Renal cortex interstitium (tissue), 15 donors: ENCODE measurements at places on chromosomes 16 and 17.

DNA sequence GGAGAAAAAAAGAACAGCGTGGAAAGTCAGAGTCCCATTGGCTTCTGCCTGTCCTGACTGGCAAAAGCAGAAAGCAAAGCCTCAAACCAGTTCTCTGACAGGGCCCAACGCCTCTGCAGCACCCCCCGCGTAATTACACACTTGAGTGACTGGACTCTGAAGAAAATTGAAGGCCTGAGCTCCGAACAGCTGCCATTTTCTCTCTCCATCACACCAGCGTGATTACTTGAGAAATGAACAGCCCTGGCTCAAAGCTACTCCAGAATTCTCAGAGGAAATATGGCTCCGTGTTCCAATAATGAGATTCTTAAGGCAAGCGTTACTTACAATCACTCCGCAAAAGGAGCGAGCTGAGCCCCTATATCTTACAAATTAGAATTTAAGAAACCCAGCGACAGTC, 142.7 kb upstream of the C17orf78 start:
- DNase-seq, result no peak

GRCh38 chr17:51647067-51647466, 386.7 kb downstream of the UTP18 start:
- no peak for DNase-seq

GRCh38 chr16:88839745-88840599, 16.8 kb downstream of the GALNS start:
- DNase-seq, result no peak

- no peak for DNase-seq
Measured at GRCh38 chr16:89761304-89761922, 40.1 kb downstream of the ZNF276 start.

- no peak for DNase-seq
Measured at GRCh38 chr17:69588316-69588715, 173.8 kb downstream of the MAP2K6 start.

DNA sequence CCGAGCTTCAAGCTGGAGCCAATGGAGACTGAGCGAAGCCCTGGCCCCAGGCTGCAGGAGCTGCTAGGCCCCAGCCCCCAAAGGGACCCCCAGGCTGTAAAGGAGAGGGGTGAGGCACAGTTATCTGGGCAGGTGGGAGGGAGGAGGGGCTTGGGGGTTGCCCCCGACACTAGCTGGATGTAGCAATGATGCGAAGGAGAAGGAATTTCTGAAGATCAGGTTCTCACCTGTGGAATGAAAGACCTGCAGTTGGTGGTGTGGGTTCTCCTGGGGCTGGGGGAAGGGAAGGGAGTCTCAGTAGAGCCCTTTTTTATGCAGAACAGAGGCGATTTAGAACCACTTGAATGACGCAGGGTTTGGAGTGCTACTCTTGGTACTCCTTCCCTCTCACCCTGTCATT, 1.8 kb downstream of the ZNF263 start:
- DNase-seq, result no peak

GRCh38 chr17:73841431-73842060, 197.3 kb upstream of the SDK2 start:
- DNase-seq, result no peak

DNA sequence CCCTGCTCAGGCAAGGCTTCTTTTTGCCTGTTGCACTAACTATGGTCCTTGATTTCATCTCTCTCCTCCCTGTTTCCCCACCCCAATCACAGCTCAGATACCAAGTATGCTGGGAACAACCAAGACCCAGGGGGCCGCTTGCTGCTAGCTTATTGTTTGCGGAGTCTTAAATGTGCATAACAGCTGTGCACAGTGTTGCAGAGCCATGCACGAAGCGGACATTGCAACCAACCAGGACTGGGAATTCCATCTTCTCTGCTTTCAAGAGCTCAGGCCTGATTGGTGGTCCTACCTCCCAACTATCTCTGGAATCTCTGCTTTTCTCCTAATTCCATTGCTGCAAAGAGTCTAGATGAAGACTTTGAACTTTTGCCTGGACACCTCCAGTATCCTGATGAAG, 281.3 kb upstream of the TNRC6C start:
- peak; percentile 40 for DNase-seq

GRCh38 chr17:8371786-8372185, 4.7 kb downstream of the KRABD2 start:
- no peak for DNase-seq

DNA sequence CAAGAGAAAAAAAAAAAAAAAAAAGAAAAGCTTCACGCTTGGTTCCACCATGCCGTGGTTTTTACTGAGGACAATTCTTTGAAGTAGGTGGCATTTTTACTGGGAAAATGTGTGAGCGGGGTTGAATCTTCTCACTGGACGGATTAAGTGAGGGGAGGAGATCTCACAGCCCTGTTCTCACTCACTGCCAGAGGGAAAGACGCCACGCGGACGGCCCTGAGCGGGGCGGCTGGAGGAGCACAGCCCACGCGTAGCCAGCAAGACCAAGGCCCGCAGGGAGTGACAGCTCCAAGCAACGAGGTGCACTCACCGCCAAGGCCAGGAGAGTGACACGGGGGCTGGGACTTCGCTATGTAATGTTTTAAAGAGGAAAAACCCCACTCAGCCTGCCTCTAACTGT, 43.1 kb downstream of the MRM3 start:
- DNase-seq, result no peak

GRCh38 chr16:59124056-59124455, 389.9 kb upstream of the GOT2 start:
- DNase-seq, result no peak

DNA sequence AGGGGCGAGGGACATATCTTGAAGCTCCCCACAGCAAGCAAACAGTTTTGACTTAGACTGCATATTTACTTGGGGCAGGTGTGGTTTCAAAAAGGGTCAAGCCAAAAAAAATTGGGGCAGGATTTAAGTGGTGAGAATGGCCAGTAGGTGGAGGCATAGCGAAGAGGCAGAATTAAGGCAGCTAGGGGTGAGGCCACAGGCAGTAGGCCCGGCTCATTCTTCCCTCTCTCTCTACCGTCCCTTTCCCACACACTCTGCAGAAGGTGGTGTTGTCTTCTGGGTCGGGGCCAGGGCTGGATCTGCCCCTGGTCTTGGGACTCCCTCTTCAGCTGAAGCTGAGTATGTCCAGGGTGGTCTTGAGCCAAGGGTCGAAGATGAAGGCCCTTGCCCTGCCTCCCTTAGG, 2.6 kb downstream of the SHBG start:
- no peak for DNase-seq

- no peak for DNase-seq
Measured at GRCh38 chr17:80693511-80693910, 148.9 kb downstream of the RPTOR start.

GRCh38 chr17:47204722-47205418, 4.3 kb upstream of the MYL4 start:
- peak; percentile 16 for DNase-seq

DNA sequence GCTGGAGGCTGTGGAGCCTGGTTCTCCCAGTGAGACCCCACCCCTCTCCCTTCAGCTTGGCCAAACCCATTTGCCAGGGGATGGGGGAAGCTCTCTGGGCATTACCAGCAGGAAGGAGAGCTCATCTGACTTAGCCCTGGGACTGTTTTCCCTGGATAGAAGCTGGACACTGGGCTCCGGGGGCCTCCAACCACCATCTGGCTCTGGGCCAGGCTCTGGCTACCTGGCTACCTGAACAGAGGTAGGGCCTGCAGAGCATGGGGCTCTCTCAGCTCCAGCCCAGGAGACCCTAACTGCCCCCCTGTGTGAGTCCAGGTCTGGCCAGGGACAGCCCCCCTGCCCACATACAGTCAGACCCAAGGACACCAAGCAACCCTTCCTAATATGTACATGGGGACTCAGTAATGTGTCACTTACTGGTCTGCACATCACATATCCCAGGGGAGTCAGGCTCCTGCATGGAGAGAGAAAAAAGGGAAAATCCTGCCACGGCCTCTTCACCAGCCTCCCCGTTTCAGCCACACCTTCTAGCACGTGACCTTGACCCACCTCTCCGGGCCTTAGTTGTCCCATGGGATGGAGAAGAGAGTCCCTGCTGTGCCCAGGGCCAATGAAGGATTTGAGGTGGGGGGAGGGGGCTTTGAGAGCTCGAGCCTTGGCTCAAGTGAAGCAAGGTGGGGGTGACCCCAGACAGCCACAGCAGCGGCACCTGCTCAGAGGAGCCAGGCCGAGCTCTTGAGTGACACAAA, 13.8 kb downstream of the CNGB1 start:
- no peak for DNase-seq

GRCh38 chr16:4306470-4307214, 9.2 kb upstream of the GLIS2 start:
- no peak for DNase-seq

- DNase-seq, result no peak
Measured at GRCh38 chr17:37450112-37450511, 39.6 kb upstream of the DUSP14 start.

- no peak for DNase-seq
Measured at GRCh38 chr17:40697297-40697696, 6.3 kb downstream of the KRT24 start.

GRCh38 chr16:85055493-85056210, 28.1 kb downstream of the KIAA0513 start:
- DNase-seq, result no peak

GRCh38 chr17:79844869-79845600, 5.8 kb upstream of the CBX4 start:
- no peak for DNase-seq

DNA sequence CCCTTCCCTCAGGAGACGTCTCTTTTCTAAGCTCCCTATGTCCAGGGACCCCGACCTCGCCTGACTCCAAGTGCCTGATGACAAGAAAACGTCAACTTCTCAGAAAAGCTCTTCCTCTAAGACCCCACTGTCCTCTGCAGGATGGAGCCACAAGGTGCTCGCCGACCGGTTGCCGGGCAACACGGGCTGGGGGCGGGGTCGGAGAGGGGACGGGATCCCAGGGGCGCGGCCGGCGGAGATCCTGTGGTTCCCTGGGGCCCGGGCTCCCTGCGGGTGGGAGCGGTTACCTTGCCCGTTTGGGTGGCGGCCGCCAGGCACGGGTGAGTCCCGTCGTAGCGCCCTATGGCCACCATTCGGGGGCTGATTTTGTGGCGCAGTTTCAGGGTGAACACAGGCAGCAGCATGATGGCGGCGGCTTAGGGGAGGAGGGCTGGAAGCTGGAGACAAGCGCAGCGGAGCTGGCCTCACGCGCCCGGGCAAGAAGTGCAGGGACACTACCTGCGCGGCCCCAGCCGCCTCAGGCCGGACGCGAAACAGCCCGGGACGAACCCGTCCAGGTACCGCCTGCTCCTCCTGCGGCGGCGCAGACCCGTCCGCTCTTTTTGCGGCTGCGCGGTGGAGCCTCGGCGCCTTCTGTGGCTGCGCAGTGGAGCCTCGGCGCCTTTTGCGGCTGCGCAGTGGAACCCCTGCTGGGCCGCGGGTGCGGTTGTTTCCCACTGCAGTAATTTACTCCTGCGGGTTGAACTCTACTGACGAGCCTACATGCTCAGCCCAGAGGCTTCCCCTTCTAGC, at the start of gene BBS2:
Gene BBS2, minus strand, starts transcription at position 566 of the 792 bp plus-strand sequence. Its CDS starts 162 bp downstream, at position 404.
- DNase-seq, result peak; percentile 74

- DNase-seq, result no peak
Measured at GRCh38 chr16:75854152-75854551, 127.9 kb upstream of the CPHXL start.

DNA sequence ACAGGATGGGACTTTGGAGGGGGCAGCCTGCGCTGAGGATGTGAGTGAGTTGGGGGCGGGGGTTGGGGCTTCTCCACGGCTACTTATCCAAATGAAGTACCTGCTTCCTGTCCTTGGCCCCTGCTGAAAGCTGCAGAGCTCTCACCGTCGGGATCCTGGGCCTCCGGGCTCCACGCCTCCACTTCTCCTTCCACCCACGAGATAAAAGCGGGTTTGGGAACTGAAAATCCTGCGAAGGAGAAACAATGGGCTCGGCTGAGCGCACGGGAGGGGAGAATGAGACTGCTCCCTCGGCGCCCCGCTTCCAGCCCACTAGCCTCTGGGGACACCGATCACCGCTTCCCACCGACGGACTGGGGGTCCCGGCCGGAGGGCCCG, 486 bp downstream of the ZNF785 start:
- DNase-seq, result no peak

- no peak for DNase-seq
Measured at GRCh38 chr17:74049167-74049966, 154.1 kb upstream of the RPL38 start.

GRCh38 chr16:12881740-12882139, 19.7 kb upstream of the SHISA9 start:
- DNase-seq, result no peak

DNA sequence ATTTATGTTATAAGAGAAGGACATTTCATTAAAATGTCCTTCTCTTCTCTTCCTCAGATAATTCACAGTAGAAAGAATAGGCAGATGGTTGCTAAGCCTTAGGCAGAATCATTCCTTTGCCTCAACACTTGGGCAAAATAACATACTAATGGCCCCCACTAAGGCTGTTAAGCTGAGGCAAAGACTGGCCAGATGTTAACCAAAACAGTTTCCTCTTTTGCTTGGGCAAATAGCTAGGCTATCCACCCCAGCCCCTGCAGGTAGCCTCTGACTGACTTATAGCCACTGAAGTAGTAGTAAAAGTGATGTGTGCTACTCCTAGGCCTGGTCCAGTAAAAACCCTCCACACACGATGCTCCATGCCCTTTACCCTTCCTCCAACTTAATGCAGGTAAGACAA, 55.2 kb downstream of the SPAG9 start:
- no peak for DNase-seq

GRCh38 chr17:83119987-83120864, 40.8 kb downstream of the METRNL start:
- DNase-seq, result no peak

DNA sequence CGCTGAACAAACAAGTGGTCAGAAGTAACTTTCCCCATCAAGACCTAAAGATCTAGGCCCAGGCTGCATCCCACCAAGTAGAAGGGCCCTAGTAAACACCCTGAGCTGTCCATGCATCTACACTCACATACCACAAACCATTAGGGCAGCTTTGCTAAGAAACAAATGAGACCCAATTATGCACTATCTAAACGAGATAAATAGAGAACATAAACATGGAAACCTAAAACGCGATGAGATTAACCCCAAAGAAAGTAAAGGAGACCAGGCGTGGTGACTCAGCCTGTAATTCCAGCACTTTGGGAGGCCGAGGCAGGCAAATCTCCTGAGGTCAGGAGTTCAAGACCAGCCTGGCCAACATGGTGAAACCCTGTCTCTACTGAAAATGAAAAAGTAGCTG, 5.8 kb downstream of the TXNDC11 start:
- DNase-seq, result no peak

DNA sequence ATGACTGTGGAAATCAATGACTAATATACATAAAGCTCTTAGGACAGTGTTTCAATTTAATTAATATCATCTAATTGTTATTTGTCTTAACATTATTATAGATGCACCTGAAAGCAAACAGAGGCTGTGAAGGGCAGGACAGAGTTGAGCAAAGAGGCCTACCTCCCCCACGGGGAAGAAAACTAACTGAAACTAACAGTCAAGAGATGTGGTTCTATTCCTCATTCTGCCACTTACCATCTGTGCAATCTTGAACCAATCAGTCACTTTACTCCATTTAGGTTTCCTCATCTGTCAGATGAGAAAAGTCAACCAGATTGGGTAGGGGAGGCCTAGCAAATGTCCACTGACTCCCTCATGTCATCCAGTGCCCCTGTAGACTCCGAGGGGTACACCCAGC, 59.1 kb downstream of the C17orf67 start:
- no peak for DNase-seq

GRCh38 chr17:75807861-75808260, 23.3 kb downstream of the UNK start:
- DNase-seq, result no peak
